Fibroblast of mammary gland (primary cell): ENCODE measurements at places on chromosomes 7 and 10.

- DNase-seq: no peak
Measured at GRCh38 chr7:4682621-4683042, 537 bp downstream of the FOXK1 start.

DNA sequence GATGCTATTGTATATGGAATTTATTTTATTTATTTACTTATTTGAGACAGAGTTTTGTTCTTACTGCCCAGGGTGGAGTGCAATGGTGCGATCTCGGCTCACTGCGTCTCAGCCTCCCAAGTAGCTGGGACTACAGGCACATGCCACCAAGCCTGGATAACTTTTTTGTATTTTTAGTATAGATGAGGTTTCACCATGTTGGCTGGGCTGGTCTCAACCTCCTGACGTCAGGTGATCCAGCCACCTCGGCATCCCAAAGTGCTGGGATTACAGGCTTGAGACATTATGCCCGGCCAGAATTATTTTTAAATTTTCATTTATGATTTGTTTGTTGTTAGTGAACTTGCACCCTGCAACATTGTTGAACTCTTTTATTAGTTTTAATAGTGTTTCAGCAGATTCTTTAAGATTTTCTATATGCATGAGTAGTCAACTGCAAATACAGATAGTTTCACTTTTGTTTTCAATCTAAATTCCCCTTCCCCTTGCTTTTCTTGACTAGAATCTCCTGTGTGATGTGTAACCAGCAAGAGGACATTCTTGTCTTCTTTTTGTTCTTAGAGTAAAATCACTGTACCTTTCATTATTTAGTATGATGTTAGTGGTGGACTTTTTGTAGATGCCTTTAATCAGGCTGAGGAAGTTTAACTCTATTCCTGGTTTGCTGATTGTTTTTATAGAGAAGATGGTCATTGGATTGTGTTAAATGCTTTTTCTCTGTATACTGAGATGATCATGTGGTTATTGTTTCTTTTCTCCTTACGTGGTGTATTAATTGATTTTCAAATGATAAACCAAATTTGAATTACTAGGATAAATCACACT is 27.8 kb downstream of the ZNF33A start:
- no peak for DNase-seq

DNA sequence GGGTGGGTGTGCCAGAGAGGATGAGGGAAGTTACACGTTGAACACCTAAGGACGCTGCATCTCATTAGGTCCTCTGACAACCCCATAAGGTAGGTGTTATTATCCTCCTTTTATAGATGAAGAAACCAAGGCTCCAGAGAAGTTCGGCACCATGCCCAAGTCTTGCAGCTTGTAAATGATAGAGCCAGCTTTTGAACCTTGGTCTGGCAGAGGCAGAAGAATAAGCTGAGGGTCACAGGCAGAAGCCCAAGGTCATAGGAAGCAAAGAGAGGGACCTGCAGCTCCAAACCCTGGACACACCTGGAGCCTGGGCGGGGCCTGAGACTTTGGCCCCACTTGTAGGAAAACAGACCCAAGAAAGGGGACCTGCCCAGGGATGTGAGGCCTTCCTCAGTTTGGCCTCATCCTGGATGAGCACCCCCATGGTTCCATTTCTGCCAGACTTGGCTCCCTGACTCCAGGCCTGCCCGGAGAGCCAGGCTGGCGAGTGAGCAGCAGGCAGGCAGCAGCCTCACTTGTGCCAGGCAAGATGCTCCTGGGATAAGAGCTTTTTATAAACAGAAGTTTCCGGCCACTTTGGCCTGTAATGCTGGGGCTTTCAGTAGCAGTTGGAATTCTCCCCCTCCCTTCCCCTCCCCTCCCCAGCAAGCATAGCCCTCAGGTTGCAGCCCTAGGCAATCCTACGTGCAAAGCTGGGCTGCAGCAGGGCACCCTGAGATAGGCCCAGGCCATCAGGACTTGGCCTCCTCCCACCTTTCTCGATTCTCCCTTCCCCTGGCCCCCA is 2.4 kb downstream of the KCNH2 start:
- no peak for DNase-seq

DNA sequence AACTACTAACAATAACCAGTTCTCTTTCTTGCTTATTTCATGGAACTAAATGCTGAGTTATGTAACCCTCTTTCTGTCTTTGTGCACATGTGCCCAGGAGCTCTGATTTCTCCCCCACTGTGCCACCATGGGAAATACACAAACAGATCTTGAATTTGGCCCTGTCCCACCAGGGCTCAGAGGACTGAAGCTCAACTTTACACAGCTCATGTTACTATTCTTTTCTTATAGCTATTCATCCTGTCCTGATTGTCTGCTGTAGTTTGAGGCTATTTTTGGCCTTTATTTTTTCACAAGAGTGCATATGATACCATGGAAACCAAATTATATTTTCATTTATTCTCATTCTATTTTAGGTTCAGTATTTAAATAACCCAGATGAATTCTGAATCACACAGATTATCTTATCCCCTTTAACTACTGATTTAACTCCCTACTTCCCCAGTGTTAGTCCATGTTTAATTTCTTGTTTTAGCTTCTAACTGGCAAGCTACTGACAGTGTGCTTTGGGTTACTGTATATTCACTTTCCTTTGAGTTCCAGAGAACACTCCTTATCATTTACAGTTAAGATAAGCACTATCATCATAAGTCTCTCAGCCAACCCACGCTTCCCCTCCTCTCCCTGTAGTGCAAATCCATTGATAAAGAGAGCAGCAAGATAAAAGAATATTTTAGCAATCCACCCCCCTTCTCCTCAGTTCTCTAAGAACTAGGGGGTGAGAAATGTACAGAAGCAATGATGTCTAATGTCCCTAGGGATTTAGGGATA is 71.8 kb upstream of the GSDME start:
- DNase-seq: no peak

DNA sequence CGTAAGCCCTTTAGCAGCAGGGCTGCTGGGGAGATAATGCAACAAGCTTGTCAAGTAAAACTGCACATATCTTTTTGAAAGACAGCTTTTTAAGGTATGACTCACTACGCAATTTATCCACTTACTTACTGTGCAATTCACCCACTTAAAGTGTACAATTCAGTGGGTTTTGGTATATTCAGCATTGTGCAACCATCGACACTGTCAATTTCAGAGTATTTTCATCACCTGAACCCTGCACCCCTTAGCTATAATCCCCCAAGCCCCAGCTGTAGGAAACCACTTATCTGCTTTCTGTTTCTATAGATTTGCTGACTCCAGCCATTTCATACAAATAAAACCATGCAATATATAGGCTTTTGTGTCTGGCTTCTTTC is 168.0 kb downstream of the PTPN20 start:
- no peak for DNase-seq

- DNase-seq: no peak
Measured at GRCh38 chr7:72343991-72344390, 68.1 kb downstream of the CALN1 start.

- DNase-seq: peak; percentile 6
Measured at GRCh38 chr10:24822590-24822989, 98.9 kb upstream of the ARHGAP21 start.

GRCh38 chr7:82291931-82292330 is 151.6 kb downstream of the CACNA2D1 start:
- DNase-seq: no peak

GRCh38 chr7:130719541-130719940 is 14.5 kb downstream of the KLF14 start:
- no peak for DNase-seq

- peak; percentile 46 for DNase-seq
Measured at GRCh38 chr10:97311111-97311626, 7.9 kb upstream of the FRAT1 start.

GRCh38 chr10:71753091-71753959 is 20.0 kb downstream of the VSIR start:
- no peak for DNase-seq

GRCh38 chr7:159068488-159068811 is 76.2 kb downstream of the VIPR2 start:
- no peak for DNase-seq

GRCh38 chr7:131042269-131043160 is 285.2 kb upstream of the MKLN1 start:
- DNase-seq: no peak

- DNase-seq: no peak
Measured at GRCh38 chr7:67711706-67712105, 715.1 kb downstream of the TYW1 start.

- DNase-seq: no peak
Measured at GRCh38 chr10:130169136-130169859, 33.1 kb downstream of the GLRX3 start.

GRCh38 chr7:127477295-127478023 is 85.0 kb upstream of the ZNF800 start:
- no peak for DNase-seq

- DNase-seq: peak; percentile 35
Measured at GRCh38 chr7:33044986-33045385, 17.6 kb downstream of the NT5C3A start.

- DNase-seq: no peak
Measured at GRCh38 chr10:106897719-106898118, 266.8 kb downstream of the SORCS1 start.

DNA sequence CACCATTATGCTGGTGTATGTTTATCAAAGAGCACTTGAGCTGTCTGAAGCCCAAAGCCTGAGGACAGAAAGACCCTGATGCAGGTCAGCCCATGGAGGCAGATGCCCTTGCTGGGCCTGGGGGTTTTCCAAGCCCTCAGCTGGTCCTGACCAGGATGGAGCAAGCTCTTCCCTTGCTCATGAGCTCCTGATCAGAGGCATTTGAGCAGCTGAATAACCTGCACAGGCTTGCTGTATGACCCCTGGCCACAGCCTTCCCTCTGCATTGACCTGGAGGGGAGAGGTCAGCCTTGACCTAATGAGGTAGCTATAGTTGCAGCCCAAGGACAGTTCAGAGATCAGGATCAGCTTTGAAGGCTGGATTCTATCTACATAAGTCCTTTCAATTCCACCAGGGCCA is 13.0 kb downstream of the AQP1 start:
- no peak for DNase-seq

GRCh38 chr7:32936689-32937088 is 20.6 kb upstream of the FKBP9 start:
- DNase-seq: no peak

DNA sequence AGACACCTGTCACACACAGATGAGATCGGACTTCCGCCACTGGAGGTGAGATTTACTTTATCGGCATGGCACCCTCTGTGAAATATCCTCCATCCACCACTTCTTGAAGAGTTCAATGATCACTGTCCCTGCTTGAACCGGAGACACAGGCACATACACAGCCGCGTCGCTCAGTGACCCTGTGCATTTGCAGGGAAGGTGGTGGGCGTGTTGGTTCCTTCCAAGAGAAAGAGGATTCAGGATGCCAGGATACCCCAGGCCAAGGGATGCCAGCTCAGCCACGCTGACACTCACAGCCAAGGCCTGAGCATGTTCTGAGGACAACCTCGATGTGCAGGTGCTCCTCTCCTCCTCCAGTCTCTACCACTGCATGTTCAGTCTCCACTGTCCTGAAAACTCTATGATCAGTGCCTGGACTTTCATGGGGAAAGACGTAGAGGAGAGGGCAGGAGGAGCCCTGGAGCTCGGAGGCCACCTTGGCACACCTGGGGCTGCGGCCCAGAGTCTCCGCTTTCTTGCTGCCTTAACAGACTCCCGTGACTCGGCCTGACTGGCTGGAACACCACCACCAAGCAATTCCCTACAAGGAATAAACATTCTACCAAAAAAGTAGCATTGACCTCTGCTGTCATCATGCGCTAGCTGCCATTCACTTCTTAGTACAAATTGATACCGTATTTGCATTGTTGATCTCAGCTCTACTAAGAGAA is 115.2 kb downstream of the TCERG1L start:
- no peak for DNase-seq

- peak; percentile 97 for DNase-seq
Measured at GRCh38 chr7:17234398-17235031, 63.9 kb upstream of the AHR start.

DNA sequence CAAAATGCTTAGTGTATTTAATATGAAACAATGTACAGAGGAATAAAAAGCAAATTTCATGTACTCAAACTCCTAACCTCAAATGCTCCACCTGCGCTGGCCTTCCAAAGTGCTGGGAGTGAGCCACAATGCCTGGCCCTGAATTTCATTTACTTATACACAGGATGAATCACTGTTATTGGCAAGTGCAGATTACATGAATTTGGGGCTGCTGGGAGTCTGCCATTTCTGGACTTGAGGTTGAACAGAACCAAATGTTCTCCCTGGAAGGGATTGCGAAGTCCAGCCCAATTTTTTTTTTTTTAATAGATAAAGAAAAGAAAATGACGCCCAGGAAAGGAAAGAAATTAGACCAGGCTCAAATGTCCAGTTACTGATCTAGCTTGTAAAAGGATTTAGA is 6.8 kb upstream of the CSTF2T start:
- peak; percentile 95 for DNase-seq

- DNase-seq: peak; percentile 45
Measured at GRCh38 chr10:44198780-44199097, 186.2 kb downstream of the CXCL12 start.

GRCh38 chr10:60362461-60362860 is 27.2 kb downstream of the ANK3 start:
- no peak for DNase-seq

DNA sequence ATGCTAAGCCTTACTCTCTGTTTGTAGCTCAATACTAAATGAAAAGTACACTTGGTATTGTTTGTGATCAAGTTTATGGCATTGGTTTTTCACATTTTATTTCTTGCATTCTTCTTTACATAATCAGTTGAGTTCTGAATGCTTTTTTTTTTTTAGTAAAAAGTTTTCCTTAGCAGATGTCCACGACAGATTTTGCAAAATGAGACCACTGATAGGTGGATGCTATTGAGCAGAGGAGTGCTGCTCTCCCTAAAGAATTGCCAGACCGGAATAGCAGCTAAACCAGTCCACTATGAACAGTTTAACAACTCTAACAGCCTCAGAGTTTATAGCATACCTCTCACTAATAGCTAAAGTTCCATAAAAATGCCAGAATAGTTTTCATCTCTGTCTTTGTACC is 225.1 kb upstream of the CACNA2D1 start:
- no peak for DNase-seq

DNA sequence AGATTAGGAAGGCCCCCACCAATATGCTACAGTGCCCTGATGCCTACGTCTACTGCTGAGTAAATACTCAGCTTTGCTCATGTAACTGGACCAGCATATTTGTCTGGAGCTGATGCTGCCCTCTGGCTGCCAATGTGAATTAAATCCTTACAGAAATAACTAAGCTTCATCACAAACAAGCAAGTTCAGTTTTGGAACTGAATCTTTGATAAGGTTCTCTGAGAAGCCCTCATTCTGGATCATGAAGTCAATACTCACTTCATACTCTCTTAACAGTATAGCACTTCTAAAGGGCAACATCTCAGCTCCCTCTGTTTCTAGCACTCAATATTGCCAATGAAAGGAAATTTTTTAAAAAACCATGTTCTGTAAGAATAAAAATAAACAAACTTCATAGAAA is 246.7 kb downstream of the ETV1 start:
- DNase-seq: peak; percentile 67

DNA sequence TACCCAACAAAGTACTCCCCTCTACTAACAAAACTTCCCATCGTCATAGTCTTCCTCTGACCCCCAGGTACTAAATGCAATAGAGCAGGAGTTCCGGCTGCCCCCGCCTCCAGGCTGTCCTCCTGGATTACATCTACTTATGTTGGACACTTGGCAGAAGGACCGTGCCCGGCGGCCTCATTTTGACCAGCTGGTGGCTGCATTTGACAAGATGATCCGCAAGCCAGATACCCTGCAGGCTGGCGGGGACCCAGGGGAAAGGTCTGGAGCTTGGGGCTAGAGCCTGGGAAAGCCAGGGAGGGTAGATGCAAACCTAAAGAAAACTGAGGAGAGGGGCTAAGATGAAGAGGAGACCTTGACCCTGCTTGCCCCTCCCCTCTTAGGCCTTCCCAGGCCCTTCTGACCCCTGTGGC is 15.3 kb downstream of the EPHB6 start:
- no peak for DNase-seq
